ENCODE measurements at places on chromosomes 3 and 15. TPM values are rescaled to one million over a fixed set of nuclear protein-coding genes. Genes with fewer than 3 reads are reported as not detected.

MED12L gene
- total RNA-seq: 5.5 TPM

KCTD6 gene
- total RNA-seq: 7.5 TPM

ZNF639 gene
- 25.5 TPM for total RNA-seq

SNTN gene
- not detected for total RNA-seq

CLRN1 gene
- total RNA-seq: not detected
